ENCODE measurements at places on chromosomes 6 and 20.

DNA sequence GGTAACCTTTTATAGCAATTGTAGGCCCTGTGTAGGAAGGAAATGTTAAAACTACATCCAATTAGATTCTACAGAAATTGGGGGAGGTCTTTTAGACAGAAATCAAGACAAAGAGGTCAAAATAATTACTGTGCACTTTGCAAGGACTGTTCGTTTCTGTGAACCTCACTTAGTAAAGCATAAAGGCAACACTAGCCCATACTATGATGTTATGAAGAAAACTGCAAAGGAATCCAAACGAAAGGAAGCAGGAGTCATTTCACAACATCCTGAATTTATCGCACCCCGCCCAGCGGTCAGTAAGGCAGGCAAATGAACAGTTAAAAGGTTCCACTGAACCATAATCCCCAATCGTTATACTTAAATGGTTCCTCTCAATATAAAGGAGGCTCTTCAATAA lies 429.5 kb upstream of the ARID1B start:
- no peak for DNase-seq

GRCh38 chr20:4880051-4880450 lies 121.3 kb downstream of the SLC23A2 start:
- DNase-seq = no peak

- DNase-seq = no peak
Observed at GRCh38 chr20:62741191-62741691, 32.6 kb downstream of the NTSR1 start.

DNA sequence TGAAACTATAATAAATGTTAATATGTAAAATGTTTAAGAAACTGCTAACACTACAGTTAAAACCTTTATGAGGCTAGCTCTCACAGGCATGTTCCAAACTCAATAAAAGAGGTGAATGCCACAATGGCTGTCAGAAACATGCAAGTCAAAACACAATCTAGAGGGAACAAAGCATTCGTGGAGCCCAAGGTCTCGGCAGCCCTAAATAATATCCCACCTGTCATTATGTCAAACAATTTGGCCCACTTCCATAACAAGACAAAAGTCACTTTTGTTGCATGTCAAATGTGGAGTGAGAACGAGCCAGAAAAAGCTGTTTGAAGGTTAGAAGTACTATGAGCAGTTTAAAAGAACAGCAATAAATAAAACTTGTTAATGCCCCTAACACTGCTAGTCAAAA lies 181.9 kb downstream of the GMDS start:
- DNase-seq = no peak

DNA sequence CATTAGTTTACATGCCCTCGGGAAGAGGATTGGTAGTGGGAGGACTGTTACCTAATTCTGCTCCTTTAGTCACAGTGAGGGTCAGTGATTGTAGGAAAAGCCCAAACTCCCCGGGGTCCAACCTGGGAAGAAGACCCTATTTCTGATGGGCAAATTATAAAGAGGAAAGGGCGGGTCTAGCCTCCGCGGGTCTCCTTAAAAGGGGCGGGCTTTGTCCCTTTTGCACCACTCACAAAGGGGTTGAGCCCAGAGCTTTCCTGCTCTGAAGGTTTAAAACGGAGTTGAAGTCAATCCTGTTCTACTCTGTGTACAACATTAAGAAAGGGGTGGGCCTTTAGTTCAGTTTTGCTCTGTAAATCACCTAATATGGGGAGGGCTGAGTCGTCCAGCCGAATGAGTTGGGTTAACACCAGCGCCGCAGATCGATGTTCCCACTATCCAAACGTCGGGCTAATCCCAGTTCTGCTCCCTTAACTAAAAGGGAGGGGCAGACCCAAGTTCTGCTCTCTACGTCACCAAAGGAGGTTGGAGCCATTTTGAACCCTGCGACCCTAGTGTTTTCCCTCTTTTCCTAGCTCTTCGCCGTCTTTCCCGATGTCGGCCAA lies 920 bp upstream of the RNF5 start:
- no peak for DNase-seq

- DNase-seq = no peak
Observed at GRCh38 chr20:9741996-9742395, 96.9 kb downstream of the PAK5 start.

DNA sequence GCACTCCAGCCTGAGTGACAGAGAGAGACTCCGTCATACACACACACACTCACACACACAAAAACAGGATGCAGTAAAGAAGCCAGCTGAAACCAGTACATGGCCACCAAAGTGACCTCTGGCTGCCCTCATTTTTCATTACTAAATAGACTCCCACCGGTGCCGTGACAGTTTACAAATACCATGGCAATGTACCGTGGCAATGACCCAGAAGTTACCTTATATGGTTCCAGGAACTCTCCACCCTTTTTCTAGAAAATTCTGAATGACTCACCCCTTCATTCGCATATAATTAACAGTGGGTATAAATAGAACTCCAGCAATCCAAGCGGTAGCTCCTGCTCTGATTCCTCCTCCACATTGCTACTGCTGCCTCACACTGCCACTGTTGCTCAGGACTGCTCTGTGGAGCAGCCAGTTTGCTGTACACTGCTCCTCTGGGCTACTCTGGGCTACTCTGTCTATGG lies 57.7 kb downstream of the SNX5 start:
- DNase-seq = no peak

DNA sequence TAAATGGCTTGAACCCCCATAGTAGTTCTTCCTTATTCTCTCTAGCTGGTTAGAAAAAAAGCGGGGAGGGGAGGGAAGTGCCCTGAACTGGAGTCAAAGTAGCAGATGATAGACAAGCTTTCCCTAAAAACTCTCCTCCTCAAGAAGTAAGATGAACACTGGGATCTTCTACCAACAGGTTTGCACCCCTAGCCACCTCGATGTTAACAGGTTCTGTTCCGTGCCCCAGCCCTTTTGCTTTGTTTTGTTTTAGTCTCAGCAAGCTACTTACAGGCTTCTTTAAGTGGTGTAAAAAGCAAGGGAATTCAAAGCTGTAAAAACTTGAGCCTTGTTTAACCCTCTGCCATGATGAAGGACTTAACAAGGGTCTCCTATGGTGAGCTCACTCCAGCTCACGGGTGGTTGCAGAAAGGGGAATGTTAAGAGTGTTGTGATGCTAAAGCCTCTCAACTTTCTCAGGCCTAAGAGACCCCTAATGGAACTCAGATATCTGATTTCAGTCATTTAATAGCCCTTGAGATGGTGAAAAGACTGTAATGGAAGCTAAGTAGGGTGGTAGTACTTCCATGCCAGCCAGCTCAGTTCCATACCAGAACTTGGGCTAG lies 106.0 kb downstream of the FOXO3 start:
- DNase-seq = no peak

DNA sequence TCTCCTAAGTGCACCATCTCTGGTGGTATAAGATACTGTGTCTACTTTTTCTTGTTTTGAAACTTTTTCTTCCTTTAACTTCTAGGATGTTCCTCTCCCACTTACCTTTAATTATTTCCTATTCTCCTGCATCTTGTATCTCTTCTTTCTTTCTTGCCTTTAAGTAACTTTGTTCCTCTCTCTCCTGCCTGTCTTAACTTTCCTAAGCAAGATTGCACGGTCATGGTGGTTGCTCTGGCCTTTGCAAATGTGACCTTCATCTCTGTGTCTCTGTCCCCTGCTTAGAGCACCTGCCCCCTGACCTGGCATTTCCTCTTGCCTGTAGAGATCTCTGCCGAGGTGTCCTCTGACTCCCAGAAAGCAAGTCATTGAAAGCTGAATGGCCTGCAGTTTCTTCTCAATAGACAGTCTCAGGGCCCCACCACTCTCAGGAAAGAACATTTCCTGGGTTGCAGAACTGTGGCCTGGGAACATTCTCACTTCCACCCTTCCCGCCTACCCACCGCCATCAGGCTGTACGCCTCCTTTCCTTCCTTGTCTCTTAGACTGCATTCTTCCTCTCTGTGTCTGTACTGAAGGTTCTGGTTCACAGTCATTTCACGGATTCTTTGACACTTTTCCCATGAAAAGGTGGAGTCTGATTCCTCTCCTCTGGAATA lies 12.8 kb downstream of the ZDHHC14 start:
- DNase-seq = no peak

- DNase-seq = no peak
Observed at GRCh38 chr6:26215585-26216358, 128.5 kb downstream of the HFE start.

Data from stimulated activated CD4-positive, alpha-beta T cell treated with anti-CD3 and anti-CD28 coated beads, Interleukin-12 subunit alpha, Interleukin-12 subunit beta, amount 100 ng/mL, for 48 hours (primary cell).